ENCODE measurements at places on chromosomes 6 and 20.

- DNase-seq: peak; percentile 29
These were observed 130.3 kb downstream of the OPRM1 start for GRCh38 chr6:154169193-154169847.

- DNase-seq: no peak
These were observed 82.7 kb downstream of the SIM1 start for GRCh38 chr6:100382031-100382430.

- no peak for DNase-seq
These were observed 183.4 kb upstream of the POU3F2 start for GRCh38 chr6:98650941-98651340.

GRCh38 chr6:137958811-137959565 is 91.9 kb downstream of the TNFAIP3 start:
- DNase-seq: peak; percentile 89

DNA sequence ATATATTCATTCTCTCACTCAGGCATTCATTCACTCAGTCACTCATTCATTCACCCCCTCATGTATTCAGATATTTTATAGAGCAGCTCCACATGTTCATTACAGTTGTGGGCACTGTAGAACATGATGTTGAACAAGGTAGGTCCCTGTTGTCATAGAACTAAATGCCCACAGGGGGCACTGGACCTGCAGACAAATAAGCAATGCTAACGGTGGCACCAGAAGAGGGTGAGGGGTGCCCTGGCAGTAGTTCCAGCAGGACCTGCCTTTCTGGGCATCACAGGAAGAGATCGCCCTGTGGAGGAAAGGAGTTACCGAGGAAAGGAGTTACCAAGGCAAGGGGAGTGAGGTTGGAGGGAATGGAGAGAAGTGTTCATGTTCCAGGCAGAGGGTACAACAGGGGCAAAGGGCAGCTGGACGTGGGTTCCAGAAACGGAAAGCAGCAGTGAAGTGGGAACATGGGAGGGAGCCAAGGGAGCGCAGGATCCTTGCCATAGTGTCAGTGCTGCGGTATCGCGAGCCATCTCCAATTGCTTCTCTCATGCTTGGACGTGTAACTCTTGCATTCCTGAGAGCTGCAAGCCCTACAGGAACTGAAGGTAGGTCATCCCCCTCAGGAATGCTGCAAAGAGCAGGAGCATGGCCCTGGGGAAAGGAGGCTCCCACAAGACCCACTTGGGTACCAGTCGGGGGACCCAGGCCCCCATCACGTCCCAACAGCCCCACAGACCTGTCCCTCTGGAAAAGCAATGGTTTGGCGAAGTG is 128.2 kb downstream of the EDN3 start:
- DNase-seq: no peak

- DNase-seq: no peak
These were observed 250.4 kb upstream of the KCNQ5 start for GRCh38 chr6:72371473-72371872.

DNA sequence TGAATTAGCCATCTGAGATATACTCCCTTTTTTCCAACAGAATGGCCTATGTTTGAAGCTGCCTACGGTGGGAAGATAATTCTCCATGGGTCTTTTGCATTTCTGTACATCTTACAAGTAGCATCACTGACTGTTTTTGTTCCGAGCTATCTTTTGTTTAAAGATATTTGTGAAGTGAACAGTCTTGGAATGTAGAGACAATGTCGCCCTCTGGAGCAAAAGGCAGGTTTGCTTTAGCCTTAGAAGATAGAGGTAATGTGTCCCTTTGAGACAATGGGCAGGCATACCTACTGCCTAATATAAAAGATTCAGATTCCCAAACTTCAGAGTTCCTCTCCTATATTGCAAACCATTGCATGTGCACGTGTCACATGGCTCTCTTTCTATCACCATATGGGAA is 347.8 kb upstream of the CNR1 start:
- no peak for DNase-seq

- no peak for DNase-seq
These were observed 15.3 kb upstream of the SULF2 start for GRCh38 chr20:47800623-47801022.

DNA sequence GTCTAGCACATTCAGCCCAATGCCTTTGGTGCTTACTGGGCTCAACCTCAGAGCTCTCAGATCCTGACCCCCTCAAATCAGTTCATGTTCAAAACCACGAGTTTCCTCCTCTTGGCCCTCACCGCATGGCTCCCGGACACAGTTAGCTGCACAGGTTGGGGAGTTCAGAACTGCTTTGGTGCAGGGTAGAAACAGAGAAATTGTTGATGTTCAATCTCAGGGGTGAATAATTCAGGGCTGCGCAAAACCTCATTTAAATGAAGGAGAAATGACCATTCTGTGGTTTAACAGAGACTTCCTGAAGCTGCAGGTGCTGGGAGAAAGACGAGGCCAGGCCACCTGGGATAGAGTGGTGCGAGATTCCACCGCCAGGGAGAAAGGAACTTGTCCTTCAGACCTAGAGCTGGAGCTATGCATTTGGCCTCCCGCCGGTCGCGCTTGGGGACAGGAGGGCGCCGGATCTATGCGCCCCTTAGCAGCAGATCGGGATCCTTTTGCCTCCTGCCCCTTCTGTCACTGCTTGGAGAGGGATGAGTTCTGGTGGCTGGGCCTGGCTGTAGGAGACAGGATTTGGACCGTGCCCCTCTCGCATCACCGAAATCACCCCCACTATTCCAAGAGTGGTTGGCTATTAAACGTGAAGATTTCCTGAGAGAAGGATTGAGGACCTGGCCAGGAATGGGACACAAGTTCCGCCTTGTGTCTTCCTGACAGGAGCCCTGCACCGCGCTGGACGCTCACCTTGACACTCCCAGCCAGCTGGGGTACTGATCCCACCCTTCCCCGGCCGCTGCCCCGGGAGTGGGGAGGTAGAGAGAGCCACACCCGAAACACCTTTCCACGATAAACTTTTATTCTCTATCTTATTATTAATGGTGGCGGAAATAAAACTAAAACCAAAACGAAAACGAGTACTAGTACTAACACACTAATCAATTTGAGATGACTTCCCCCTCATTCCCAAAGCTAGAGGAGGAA is 767 bp upstream of the PAX1 start:
- no peak for DNase-seq

DNA sequence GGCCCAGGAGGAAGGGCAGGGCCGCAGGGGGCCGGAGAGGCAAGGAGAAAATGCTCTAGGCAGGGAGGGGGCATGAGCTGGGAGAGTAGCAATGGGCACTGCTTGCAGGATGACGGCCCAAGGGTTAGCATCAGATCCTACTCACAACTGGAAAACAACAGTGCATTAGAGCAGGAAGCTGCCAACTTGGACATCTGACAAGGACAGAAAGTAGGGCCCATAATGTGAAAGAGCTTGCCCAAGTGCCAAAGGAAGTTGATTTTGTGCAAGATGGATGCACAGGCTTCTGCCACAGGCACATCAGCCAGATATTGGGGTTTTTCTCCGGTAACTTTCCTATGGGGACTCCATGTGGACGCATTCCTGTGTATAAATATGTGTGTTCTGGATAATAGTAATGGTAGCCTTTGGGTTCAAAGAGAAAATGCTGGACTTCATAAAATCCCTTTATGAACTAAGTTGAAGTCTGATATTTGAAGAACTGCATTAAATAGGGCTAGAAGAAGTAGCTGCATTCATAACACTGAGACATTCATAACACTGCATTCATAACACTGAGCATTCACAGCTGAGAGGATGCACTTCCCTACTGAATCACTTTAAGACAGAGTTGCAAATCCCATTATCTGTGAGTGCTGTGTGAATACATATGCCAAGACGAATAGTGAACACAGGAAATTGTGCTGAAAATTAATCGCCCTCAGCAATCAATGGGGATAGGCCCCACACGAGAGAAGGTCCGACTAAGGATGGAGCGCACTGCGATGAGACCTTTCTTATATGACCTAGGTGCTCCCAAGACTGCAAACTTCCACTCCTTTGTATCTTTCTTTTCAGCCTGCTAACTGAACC is 235.6 kb upstream of the PRDM1 start:
- DNase-seq: no peak

GRCh38 chr20:45788351-45788750 is 3.3 kb downstream of the WFDC3 start:
- DNase-seq: peak; percentile 36

- no peak for DNase-seq
These were observed 29.4 kb upstream of the EPB41L1 start for GRCh38 chr20:36125097-36125496.

- DNase-seq: no peak
These were observed 84.0 kb upstream of the TULP1 start for GRCh38 chr6:35596448-35597442.

- DNase-seq: no peak
These were observed 128.8 kb downstream of the SOBP start for GRCh38 chr6:107618672-107619071.

- no peak for DNase-seq
These were observed 279.2 kb upstream of the FERMT1 start for GRCh38 chr20:6401893-6402557.

DNA sequence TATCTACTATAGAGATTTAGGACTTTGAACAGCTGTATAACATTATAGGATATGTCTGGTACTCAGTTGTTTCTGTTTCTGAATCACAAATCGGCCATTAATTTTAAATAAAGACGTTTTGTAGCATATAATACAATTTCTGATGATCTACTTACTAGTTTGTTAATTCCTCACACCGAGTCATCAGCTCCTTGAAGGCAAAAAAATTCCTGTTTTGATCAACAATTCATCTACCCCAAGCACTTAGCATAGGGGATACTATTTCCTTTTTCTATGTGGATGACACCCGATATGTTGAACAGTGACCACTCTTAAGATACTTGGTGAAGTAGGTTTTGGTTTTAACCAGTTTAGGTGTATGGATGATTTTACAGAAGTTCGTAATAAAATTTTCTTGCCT is 107.3 kb downstream of the NCOA3 start:
- DNase-seq: peak; percentile 26

DNA sequence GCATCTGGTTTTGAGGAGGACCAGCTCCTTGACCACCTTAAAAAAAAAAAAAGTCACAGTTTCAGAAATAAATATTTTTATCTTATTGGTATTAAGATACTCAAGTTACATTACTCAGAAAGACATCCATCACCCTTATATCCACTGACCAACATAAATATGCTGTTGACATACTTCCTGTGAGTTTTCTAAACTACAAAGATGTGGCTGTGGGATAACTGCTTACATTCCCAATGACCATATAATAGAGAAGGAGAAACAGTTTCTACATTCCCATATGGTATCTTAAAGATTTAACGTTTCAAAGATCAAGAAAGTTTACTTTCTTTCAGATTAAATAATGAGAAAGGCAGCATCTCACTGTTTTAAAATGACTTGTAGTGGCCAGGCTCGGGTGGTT is 46.3 kb downstream of the TP53INP2 start:
- DNase-seq: no peak

DNA sequence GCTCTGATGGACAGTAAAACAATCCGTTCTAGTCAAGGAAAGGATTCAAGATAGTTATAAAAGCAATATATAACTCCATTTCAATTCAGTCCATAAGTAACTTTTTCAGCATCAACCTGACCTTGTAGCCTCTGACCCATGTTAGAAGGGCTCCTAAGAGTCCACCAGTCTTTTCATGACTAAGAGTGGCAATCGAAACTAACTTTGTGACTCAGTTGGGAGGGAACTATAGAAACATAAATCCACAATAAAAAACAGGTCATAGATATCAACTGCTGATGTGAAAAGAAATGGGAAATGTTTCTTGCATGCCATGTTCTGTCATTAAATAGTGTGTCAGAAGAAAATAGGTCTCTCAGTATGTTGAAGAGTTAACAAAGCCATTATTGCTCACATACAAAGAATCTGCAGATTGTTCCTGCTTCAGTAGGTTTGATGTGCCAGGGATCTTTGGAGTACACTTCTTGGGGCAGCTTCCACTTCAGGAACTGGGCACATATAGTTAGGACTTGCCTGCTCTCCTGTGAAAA is 16.2 kb upstream of the RBL1 start:
- DNase-seq: no peak

DNA sequence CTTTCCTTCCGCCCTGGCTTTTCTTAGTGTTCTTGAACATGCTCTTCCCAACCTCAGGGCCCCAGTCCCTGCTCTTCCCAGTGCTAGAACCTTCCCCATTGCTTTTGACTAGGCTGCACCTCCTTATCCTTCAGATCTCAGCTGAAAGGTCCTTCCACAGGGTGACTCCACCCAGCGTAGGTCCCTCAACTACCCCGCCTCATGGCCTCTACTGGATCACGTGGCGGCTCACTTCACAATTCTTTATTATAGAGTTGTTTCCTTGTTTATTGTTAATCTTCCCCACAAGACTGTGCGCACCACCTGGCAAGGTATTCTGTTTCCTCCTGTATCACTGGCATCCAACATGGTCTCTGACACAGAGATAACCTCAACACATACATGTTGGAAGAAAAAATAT is 31.2 kb downstream of the TTLL9 start:
- DNase-seq: no peak

- no peak for DNase-seq
These were observed 114.5 kb downstream of the EDN1 start for GRCh38 chr6:12404651-12405050.

DNA sequence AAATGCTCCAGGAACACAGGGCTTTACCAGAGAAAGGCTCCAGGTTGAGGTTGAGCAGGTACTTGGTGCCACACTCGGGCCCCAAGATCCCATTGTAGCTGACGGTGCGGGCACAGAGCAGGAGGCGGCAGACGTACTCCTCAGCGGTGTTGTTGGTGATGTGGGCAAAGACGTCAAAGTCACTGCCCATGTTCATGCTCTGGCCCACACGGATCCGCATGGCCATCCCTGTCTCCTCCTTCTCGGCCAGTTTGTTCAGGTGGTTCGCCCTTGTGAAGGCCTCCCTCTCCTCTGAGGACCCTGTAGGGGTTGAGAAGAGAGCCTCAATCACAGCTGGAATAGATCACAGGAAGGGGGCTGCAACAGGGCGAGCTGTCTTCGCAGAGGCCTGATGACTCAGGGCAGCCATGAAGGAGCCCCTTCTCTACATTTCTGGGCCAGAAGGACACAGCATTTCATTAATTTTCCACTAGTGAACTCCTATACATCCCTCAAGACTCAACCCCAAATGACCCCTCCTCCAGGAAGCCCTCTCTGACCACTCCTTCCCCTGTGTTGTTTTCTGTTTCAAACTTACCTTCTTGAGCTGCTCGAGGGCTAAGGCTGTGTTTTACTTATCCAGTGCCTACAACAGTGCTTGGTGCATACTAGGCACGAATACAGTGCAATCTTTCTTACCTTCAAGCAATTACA is 26.8 kb downstream of the TGM2 start:
- no peak for DNase-seq

DNA sequence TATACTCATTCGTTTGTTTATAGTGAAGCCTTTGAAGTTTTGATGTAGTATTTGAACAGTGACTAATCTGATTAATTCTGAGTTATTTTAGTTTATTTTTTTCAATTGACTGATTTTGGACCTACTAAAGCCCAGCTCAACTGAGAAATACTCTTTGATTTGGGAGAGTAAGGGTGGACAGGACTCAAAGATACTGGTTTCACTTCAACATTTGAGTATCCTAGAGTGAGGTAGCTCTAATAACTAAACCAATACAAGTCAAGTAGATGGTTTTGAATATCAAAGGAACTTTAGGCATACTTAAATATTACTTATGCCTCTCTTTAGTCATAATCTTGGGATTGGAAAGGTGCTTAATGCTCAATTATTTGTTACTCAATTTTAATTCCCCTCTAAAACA is 65.6 kb downstream of the ZNF292 start:
- DNase-seq: no peak

GRCh38 chr6:41392246-41392645 is 56.8 kb downstream of the NCR2 start:
- no peak for DNase-seq

- DNase-seq: no peak
These were observed 16.6 kb downstream of the SLC22A1 start for GRCh38 chr6:160137989-160138835.
